IPS DF 6.9 (cell line): ENCODE measurements at places on chromosomes 11 and 22.

GRCh38 chr11:134423106-134423505, 11.1 kb upstream of the B3GAT1 start:
- no peak for DNase-seq

DNA sequence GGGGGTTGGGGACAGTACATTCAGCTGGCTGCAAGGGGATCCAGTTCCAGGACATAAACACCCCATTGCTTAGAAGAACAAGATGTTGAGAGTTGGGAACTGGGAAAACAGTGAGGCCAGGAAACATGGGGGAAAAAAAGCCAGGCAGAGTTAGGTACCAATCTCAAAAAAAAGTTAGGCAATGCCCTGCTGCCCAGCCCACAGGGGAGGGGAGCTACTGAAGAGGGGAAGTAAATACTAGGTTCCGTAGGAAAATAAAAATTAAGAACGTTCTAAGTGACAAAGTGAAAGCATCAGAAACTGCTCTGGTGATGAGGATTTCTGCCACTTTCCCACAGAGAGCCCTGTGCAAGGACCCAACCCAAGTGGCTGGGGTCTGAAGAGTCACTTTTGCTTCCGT, 12.0 kb downstream of the SPTBN2 start:
- no peak for DNase-seq

DNA sequence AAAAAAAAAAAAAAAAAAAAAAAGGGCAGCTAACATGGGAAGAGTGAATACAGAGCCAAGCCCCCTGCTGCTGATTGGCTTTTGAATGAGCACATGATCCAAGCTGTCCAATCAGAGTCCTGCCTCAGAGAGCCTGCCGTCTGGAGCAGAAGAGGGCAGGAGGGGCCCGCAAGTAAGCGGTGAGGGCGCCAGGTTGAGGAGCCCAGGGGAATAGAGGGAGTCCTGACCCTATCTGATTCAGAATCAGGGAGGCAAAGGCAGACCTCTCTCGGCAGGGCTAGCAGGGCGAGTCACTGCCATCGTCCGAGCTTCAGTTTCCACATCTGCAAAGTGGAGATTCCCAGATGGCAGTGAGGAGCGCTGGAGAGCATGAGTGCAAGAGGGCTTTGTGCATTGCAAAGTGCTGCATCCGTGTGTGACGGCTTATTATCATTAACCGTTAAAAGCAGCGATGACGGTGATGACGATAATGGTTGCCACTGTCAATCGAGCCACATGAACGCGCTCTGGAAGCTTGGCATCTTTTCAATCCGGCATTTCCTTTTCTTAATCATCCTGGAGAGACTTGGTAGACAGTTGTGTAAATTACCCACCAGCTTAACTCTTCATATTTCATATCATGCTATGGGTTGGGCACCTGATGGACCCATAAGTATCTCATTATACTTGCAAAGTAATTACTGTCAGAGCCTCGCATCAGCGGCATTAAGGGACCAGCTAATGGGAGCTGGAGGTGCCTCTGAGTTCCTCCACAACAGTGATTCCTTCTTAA, 68.6 kb upstream of the ATXN10 start:
- DNase-seq = peak; percentile 75

GRCh38 chr22:36902143-36902926, 11.1 kb upstream of the CSF2RB start:
- no peak for DNase-seq

DNA sequence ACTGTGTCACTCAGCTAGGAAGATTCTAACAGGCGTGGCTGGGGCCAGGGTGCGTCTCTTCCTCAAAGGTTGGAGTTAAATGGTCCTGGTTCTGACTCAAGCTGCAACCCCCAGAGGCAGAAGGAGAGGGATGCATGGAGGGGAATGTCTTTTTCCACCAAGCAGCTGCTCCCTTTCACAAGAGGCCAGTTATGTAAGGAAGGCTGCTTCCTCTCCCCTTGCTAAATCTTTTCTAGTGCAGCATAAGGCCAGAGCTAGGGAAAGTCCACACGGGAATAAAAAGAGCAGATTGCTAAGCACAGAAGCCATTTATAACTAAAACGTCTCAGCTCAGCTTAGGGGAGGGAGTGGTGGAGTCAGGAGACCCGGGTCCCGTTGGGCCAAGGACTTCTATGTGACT, 10.0 kb downstream of the PVALB start:
- DNase-seq = no peak
